ENCODE measurements at places on chromosomes 6 and 20.

DNA sequence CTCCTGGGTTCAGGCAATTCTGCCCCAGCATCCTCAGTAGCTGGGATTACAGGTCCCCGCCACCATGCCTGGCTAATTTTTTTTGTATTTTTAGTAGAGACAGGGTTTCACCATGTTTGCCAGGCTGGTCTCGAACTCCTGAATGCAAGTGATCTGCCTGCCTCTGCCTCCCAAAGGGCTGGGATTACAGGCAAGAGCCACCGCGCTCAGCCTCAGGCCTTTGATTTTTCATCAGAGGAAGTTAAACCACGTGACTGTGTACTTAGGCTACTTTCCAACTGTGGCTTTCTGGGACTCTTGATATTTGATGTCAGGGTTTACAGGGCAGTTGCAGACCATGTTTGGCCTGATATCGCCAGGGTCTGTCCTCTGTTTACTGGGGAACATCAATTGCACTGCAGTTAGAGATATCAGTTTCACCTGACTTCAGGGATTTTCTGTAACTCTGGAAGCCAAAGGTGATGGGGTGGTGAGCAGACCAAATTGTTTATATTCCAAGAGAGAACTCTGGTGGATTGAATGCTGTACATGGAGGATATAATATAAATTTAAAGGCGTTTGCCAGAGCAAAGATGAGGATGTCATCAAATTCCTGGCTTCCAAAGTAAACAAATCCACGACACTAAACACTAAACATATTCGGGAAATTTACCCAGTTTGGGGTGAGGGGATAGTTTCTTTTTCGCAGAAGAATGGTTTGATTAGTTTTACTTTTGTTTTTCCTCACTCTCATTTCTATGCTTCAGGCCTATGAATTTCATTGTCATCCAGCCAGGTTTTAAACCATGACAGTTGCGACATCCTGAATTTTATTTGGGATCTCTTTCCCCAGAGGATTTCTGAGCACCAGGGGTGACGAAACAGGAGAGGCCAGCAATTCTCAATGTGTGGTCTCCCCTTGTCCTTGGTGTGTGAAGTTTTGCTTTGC, 4.2 kb downstream of the PSMF1 start:
- DNase-seq = peak; percentile 36

GRCh38 chr20:5996765-5997164, 46.3 kb downstream of the MCM8 start:
- no peak for DNase-seq

GRCh38 chr20:39897781-39898466, 791.1 kb downstream of the MAFB start:
- DNase-seq = peak; percentile 1

DNA sequence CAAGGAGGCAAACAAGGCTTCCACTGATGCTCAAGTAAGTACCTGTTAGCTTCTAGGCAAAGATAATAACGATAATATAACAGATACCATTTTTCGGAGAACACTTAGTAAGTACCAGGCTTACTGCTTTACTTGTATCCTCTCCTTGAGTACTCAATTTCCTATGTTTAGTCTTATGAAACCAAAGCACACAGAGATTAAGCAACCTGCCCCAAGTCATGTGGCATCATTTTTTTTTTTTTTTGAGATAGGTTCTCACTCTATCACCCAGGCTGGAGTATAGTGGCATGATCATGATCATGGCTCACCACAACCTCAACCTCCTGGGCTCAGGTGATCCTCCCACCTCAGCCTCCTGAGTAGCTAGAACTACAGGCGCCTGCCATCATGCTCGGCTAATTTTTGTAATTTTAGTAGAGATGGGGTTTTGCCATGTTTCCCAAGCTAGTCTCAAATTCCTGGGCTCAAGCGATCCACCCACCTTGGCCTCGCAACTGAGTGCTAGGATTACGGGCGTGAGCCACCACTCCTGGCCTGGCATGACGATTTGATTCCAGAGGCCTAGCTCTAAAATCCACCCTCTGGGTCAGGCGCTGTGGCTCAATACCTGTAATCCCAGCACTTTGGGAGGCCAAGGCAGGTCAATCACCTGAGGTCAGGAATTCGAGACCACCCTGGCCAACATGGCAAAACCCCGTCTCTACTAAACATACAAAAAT, 14.0 kb downstream of the SPAG4 start:
- peak; percentile 49 for DNase-seq

DNA sequence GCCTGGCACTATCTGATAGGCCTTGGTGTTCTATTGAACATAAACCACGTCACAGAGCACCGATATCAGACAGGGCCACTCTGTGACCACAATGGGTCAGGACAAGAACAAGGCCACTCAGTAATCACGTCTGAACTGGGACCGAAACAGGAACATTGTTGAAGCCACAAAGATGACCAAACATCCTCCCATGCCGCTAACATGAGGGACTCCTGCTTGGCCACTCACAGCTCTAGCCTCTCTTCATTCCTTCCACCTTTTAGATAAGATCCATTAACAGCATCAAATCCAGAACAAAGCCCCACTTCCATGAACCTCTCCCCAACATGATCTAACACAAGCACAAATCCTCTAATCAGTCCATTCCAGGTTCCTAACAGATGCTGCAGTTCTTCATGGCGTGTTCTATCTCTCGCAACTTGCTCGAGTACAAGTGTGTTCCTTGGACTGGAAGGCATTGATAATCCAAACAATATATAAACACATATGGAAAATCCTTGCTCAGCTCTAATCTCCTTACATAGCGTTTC, 7.4 kb downstream of the SIRT5 start:
- no peak for DNase-seq

DNA sequence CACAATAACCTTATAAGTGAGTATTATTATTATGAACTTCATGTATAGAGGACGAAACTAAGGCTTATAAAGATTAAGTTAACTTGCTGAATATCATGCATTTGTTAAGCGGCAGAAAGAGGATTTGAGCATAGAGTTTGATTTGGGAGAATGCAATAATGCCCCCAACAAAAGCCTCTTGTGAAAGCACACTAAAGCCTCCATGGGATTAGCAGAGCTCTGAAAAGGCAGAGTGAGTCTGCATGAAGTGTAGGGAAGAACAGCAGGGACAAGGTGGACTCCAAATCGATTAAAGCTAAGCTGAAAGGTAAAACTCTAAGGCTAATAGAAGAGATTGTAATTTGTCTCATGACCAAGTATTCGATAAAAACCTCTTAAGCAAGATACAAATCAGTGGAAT, 100.3 kb downstream of the SH3BGRL2 start:
- no peak for DNase-seq

DNA sequence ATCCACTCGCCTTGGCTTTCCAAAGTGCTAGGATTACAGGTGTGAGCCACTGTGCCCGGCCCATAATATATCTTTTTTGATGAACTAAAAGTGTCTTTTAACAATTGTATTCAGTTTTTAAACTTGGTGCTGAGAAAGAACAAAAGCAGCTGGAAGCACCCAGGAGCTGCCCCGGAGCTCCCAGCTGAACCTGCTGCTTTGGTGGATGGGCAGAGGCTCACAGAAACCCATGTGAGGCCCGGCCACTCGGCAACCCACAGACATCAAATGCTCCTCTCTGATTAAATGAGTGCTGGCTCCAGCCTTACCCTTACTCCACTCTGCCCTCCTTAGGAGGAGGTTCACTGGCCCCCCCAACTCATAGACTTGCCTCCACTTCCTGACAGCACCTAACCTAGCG, 59.4 kb upstream of the FRMD1 start:
- DNase-seq = no peak

- DNase-seq = no peak
Measured at GRCh38 chr6:74713941-74714340, 491.9 kb downstream of the COL12A1 start.

DNA sequence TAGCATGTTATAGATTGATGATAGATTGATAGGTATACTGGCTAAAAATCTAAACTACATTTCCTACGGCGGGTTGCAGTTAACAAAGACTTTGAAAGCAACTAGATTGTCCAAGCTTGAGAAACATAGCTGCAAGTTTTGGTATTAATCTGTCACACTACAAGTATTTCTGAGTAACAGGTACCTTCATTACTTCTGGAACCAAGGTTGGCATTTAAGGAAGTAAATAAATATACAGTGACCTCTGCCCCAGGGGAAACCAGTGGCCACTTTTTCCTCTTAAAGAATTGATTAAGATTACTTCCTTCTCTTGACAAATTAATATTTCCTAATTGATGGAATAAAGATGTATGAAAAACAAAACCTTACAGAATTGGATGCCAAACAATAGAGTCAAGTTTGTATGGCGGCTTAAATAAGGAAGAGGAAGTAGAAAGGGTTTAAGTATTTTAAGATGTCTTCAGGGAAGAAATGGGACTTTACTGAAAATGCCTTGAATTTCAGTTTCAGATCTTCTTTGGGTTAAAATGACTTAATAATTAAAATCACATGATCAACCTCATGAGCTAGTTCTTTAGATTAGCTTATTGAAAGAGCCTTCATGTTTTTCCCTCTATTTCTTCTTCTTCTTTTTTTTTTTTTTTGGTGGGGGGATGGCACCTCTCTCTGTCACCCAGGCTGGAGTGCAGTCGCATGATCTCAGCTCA, 132.8 kb downstream of the DOK5 start:
- no peak for DNase-seq

GRCh38 chr6:167094436-167094819, 28.5 kb upstream of the CCR6 start:
- no peak for DNase-seq

DNA sequence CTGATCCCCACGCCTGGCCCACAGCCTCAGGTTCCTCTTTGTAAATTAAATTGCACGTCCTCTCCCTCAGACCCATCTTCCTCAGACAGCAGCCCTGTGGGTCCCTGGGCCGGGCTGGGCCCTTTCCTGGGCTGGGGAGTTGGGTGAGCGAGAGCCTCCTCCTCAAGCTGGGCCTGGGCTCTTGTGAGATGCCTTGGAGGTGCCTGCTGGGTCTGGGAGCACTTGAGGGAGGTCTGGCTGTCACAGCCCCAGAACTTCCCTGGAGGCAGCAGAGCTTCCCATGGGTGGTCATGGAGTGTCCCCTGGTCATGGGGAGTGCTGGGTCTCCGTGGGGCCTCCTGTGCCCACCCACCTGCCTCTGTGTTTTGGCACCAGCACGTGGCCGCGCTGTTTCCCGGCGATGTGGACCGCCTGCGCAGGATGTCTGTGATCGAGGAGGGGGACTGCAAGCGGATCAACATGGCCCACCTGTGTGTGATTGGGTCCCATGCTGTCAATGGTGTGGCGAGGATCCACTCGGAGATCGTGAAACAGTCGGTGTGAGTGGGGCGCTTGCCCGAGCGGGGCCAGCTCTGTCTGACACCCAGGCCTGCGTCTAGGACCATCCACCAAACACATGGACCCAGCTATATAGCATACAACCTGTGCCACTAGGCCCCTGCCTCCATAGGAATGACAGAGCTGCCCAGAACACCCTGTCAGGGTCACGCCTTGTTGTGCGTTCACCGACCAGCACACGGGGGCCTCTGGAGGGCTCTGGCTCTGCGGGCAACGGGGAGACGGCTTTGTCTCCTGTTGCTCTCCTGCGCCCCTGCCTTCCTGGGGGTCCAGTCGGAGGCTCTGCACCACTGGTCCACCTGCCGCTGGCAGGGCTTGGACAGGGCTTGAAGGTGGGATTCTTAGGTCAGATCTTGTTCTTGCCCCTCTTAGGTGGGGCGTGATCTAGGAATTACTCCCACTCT, 33.0 kb downstream of the PYGB start:
- no peak for DNase-seq

- DNase-seq = no peak
Measured at GRCh38 chr20:49210757-49211110, 8.5 kb upstream of the DDX27 start.

DNA sequence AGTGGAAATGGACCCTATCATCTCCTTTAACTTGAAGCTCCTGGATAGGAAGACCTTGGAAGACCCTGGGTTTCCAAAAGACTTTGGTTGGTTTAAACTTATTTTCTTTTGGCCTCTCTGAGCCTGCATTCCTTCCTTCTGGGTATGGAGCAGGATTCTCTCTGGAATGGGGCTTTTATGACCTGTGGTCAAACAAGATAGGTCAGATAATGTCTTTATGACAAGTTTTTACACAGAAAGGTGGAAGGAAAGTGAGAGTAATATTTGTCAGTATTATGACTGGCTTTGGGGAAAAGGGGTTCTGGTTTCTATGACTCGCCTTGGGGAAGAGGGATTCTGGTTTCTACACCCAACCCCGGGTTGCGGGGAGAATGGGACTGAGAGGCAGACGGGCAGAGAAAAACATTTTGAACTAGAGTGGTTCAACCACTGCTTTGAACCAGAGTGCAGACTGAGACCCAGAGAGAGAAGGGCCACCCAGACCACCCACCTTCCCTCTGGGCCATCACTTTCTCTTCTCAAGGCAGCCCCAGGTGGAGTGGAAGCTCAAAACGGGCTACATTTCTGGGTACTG, 37.6 kb upstream of the KCNK5 start:
- DNase-seq = no peak

- peak; percentile 59 for DNase-seq
Measured at GRCh38 chr20:53763707-53764414, 170.2 kb upstream of the ZNF217 start.

DNA sequence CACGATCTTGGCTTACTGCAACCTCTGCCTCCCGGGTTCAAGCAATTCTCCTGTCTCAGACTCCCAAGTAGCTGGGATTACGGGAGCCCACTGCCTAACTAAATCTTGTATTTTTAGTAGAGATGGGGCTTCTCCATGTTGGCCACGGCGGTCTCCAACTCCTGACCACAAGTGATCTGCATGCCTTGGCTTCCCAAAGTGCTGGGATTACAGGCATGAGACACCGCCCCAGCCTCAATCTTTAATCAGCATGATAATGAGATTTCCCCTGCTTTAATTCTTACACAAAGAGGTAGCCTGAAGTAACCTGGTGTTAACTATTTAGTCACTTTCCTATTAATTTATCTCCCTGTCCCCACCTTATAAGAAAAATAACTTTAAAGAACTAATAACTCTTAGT, 31.3 kb upstream of the TRDN start:
- DNase-seq = no peak

GRCh38 chr20:1857466-1857865, 37.7 kb upstream of the SIRPA start:
- no peak for DNase-seq

DNA sequence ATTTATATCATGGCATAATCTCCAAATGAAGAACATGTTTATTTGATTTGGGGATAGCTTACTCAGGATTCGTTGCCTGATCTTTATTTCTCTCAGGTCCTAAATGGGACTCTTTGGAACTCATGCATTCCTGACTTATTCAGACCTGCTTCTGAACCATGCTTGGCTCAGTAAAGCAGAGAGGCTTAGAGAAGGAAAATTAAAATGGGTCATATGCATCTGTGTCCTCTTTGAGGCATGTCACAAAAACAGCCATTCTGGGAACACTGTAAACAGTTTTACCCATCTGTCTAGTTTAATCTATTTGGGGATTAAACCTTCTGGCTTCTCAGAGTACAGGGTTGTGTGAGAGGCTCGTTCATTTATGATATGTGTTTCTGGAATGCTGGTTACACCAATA, 1017.3 kb downstream of the KIF16B start:
- peak; percentile 38 for DNase-seq

GRCh38 chr6:142592876-142593275, 291.1 kb downstream of the ADGRG6 start:
- no peak for DNase-seq

GRCh38 chr6:136791296-136792094, 782 bp downstream of the MAP3K5 start:
- DNase-seq = peak; percentile 63

GRCh38 chr20:34493646-34494045, 22.6 kb upstream of the DYNLRB1 start:
- no peak for DNase-seq

All from amniotic epithelial cell (primary cell).